ENCODE measurements at places on chromosomes 4 and X. TPM values are rescaled to one million over a fixed set of nuclear protein-coding genes. Genes with fewer than 3 reads are reported as not detected.

STOX2 gene
- 1.1 TPM for polyA plus RNA-seq

ZNF280C gene
- 1.4 TPM for polyA plus RNA-seq

ZNF182 gene
- polyA plus RNA-seq, result 7.3 TPM

GRCh38 chr4:4985844-4986243 lies 33.4 kb downstream of the CYTL1 start:
- no peak for DNase-seq

DNA sequence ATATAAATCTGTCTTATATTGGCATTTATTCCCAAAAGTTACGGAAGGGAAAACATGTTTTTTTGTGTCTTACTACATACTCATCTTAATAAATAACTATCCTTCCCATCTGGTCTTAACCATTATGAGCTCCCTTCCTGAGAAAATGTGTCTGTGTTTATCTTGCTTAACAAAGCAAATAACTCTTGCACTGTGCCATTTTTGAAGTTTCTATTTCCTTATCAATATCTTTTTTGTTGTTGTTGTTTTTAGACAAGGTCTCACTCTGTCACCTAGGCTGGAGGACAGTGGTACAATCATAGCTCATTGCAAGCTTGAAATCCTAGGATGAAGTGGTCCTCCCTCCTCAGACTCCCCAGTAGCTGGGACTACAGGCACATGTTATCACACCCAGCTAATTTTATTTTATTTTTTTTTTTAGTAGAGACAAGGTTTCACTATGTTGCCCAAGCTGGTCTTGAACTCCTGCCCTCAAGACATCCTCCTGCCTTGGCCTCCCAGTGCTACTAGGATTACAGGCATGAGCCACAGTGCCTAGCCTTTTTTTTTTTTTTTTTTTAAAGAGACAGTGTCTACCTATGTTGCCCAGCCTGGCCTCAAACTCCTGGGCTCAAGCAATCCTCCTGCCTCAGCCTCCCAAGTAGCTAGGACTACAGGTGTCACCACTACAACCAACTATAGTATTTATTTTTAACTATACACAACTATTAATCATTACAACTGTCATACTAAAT lies 36.9 kb downstream of the CNOT6L start:
- DNase-seq, result no peak
